IgD-negative memory B cell (primary cell): ENCODE measurements at places on chromosomes 4 and X. TPM values are rescaled to one million over a fixed set of nuclear protein-coding genes. Genes with fewer than 3 reads are reported as not detected.

The GAGE2A gene
- polyA plus RNA-seq, result not detected

The DSPP gene
- not detected for polyA plus RNA-seq

The DGAT2L6 gene
- polyA plus RNA-seq, result not detected

The HNRNPDL gene
- 256 TPM for polyA plus RNA-seq

The GAB1 gene
- polyA plus RNA-seq, result 2.1 TPM
